ENCODE measurements at places on chromosomes 11 and 22. TPM values are rescaled to one million over a fixed set of nuclear protein-coding genes. Genes with fewer than 3 reads are reported as not detected.

GRCh38 chr11:80562523-80563125, 1121.8 kb upstream of the TENM4 start:
- H3K27ac ChIP-seq = no peak overlapping the region
- H3K4me3 ChIP-seq = no peak overlapping the region
- peaks cover 2% of the 10 kb centered on the region for H3K27me3 ChIP-seq
- no peaks in the 10 kb centered on the region for H3K4me1 ChIP-seq

The ARHGAP42 gene
- 15.1 TPM for total RNA-seq

The MMP26 gene
- total RNA-seq = not detected

DNA sequence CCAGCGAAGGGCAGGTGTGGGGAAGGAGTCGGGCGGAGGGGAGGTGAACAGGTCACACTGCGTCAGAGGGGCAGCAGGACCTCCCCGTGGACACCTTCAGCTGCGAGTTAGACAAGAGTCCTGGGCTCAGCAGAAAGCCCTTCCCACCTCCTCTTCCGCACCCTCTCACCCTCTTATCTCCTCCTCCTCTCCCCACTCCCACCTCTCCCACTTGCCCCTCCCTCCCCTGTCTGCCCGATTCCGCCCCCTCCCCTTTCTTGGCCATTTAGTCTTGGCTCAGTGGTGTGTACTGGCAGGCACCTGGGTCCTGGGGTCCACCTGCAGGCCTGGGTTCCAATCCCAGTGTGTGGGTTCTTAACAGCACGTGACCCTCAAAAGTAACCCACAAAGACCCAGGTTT, 37.2 kb downstream of the CYTH4 start:
- H3K27ac ChIP-seq = no peak overlapping the region
- H3K4me3 ChIP-seq = no peak overlapping the region
- DNase-seq = no peak
- peaks cover 20% of the 10 kb centered on the region for H3K27me3 ChIP-seq
- H3K36me3 ChIP-seq = no peaks in the 10 kb centered on the region
- peaks cover 4% of the 10 kb centered on the region for H3K4me1 ChIP-seq

DNA sequence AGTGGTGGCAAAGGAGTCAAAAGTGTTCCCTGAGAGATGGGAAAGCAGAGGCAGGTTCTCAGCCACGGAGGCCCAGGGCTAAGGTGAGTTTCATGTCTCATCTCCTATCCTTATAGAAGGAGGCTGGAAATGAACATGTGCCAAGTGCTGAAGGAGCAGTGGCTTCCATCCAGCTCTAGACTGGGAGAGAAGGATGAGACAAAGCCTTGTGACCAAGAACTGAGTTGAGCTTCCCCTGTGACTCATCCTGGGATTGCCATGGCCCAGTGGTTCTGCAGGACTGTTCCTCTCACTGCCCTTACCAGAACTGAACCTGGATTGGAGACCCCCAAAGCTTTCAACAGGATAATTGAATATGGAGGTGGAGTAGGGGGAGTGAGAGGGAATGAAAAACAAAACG, 16.7 kb upstream of the OR9Q1 start:
- peaks cover 10% of the 10 kb centered on the region for H3K27me3 ChIP-seq
- H3K4me3 ChIP-seq = no peak overlapping the region
- H3K27ac ChIP-seq = no peak overlapping the region
- no peak for DNase-seq
- H3K36me3 ChIP-seq = no peaks in the 10 kb centered on the region
- no peaks in the 10 kb centered on the region for H3K4me1 ChIP-seq

The HEPHL1 gene
- total RNA-seq = not detected

DNA sequence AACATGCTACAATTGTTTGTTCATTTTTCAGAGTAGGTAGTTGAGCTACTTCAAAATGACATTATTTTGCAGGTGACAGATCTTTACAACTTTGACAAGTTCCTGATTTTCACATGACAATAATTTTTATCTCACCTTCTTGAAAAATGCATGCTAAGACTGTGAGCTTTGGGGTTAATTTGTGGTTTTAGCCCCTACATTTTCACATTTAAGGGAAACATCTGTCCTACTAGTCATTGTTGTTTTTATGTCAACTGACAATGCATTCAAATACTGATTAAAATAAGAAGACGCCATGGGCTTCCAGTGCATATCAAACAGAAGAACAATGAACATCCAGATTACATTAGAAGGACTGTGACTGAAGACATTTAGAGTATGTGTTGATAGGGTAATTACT, 1470.8 kb upstream of the TENM4 start:
- no peak overlapping the region for H3K27ac ChIP-seq
- no peaks in the 10 kb centered on the region for H3K4me1 ChIP-seq
- no peak for DNase-seq
- H3K36me3 ChIP-seq = no peaks in the 10 kb centered on the region
- H3K27me3 ChIP-seq = peaks cover 12% of the 10 kb centered on the region
- H3K4me3 ChIP-seq = no peak overlapping the region

GRCh38 chr22:50303515-50303847, 4.0 kb downstream of the PLXNB2 start:
- no peaks in the 10 kb centered on the region for H3K27me3 ChIP-seq
- H3K36me3 ChIP-seq = no peaks in the 10 kb centered on the region
- no peak overlapping the region for H3K4me3 ChIP-seq
- H3K27ac ChIP-seq = peak overlapping the region; percentile 99

The C1QTNF4 gene
- 0.41 TPM for total RNA-seq

The CNGA4 gene
- total RNA-seq = 0.22 TPM

DNA sequence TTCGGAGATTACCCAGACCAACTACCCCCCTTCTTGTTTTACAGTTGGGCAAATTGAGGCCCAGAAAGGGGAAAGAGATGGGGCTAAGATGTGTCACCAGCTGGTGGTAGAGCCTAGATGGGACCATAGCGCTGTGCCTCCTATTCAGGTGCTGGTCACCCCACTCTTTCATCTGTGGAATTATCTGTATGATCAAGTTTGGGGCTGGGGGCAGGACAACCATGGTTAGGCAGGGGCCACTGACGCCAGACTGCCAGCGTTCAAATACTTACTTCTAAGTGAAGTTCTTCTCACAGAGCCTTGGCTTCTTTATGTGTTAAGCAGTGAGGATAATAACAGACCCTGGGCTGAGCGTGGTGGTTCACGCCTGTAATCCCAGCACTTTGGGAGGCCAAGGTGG, 55.9 kb downstream of the IGLL1 start:
- peaks cover 18% of the 10 kb centered on the region for H3K4me1 ChIP-seq
- peaks cover 3% of the 10 kb centered on the region for H3K36me3 ChIP-seq
- H3K4me3 ChIP-seq = no peak overlapping the region
- DNase-seq = peak; percentile 35
- no peaks in the 10 kb centered on the region for H3K27me3 ChIP-seq
- no peak overlapping the region for H3K27ac ChIP-seq

GRCh38 chr11:35943309-35943708, 553 bp upstream of the LDLRAD3 start:
- H3K4me3 ChIP-seq = peak overlapping the region; percentile 72
- no peak for DNase-seq
- H3K36me3 ChIP-seq = no peaks in the 10 kb centered on the region
- H3K27me3 ChIP-seq = no peaks in the 10 kb centered on the region
- H3K27ac ChIP-seq = peak overlapping the region; percentile 42

DNA sequence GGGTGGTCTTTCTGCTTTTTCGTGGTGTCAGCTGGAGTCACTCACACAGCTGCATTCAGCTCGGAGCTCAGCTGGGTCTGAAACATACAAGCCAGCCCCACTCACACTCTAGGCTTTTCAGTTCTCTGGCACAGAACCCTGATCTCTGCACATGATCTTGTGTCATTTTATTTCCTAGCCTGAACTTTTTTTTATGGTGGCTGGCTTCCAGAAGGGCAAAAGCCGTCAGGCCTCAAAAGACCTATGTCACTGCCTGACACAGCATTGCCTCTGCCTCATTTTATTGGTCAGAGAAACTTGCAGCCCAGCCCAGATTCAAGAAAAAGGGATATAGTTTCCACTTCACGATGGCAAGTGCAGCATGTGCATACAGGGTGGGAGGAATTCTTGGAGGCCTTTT, 117.8 kb downstream of the NTM start:
- peaks cover 7% of the 10 kb centered on the region for H3K27me3 ChIP-seq
- no peak overlapping the region for H3K27ac ChIP-seq
- no peak overlapping the region for H3K4me3 ChIP-seq
- H3K4me1 ChIP-seq = no peaks in the 10 kb centered on the region
- no peak for DNase-seq

DNA sequence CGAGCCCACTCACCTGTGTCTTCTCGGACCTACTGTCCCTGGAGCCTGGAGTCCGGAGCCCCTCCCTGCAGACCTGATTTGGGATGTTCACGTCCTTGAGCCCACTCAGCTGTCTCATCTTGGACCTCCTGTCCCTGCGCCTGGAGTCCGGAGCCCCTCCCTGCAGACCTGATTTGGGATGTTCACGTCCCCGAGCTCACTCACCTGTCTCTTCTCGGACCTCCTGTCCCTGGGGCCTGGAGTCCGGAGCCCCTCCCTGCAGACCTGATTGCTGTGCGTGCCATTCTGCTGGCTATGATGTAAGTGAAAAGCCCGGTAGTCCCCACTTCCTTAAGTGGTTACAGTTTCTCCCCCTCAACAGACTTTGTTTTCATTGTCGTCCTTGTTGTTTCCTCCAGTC, 867.1 kb downstream of the BRD1 start:
- H3K4me3 ChIP-seq = no peak overlapping the region
- H3K27ac ChIP-seq = no peak overlapping the region
- H3K36me3 ChIP-seq = no peaks in the 10 kb centered on the region
- H3K4me1 ChIP-seq = peaks cover 6% of the 10 kb centered on the region

DNA sequence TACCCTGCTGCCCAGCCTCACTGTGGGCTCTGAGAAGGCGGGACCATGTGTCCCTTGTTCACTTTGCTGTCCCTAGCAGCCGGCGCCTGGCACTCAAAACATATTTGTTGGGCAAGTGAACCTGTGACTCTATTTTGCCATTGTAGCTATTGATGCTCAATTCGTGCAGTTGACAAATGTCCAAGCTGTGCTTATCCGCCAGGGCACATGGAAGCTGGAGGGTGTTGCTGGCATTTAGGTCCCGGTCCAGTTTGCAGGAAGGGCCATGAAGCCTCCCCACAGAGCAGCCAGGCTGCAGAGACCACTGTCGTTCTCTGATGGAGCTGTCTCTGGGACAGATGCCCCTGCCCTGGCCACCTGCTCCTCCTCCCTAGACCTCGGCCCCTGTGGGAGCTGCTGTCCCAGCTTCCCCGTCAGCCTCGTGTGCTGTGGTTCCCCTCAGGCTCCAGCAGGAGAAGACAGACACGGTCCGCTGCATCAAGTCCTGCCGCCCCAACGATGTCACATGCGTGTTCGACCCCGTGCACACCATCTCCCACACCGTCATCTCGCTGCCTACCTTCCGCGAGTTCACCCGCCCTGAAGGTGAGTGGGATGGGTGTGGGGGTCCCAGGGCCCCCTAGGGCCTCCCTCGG, 71.5 kb downstream of the FBLN1 start:
- peak; percentile 82 for DNase-seq
- no peak overlapping the region for H3K4me3 ChIP-seq
- H3K27me3 ChIP-seq = no peaks in the 10 kb centered on the region
- H3K27ac ChIP-seq = no peak overlapping the region
- H3K4me1 ChIP-seq = no peaks in the 10 kb centered on the region

DNA sequence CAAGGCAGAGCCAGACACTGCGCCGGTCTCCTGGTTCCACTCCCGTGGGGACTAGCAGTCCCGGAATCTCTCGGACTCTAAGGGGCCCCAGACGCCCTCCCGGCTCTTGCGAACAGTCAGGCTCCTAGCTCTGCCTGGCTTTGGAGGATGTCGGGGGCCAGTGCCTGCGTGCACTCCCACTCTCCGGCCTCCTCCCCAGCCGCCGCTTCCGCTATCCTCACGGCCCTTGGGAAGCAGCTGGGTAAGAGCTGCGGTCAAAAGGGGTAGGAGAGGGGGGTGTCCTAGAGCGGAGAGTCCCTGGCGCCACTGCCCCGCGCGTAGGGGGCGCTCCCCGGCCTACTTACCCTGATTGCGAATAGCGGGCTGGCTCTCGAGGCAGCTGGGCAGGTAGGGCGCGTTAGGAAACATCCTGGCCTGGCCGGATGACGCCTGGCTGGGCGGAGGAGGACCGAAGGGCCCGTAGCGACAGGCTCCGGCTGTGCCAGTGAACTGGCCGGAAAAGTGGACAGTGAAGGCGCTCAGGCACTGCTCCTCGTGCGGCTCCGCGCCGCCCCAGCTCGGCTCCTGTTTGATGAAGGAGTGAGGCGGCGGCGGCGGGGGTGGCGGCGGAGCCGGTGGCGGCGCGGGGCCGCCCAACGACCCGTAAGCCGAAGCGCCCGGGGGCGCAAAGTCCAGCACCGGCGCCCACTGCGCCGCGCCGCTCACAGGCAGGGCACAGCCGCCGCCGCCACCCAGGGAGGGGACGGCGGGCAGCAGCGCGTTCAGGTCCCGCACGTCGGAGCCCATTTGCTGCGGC, 785 bp downstream of the WT1 start:
- H3K27ac ChIP-seq = no peak overlapping the region
- no peak for DNase-seq
- peaks cover 82% of the 10 kb centered on the region for H3K27me3 ChIP-seq
- H3K4me1 ChIP-seq = peaks cover 13% of the 10 kb centered on the region
- peak overlapping the region; percentile 44 for H3K4me3 ChIP-seq

The TMEM184B gene
- total RNA-seq = 117 TPM

DNA sequence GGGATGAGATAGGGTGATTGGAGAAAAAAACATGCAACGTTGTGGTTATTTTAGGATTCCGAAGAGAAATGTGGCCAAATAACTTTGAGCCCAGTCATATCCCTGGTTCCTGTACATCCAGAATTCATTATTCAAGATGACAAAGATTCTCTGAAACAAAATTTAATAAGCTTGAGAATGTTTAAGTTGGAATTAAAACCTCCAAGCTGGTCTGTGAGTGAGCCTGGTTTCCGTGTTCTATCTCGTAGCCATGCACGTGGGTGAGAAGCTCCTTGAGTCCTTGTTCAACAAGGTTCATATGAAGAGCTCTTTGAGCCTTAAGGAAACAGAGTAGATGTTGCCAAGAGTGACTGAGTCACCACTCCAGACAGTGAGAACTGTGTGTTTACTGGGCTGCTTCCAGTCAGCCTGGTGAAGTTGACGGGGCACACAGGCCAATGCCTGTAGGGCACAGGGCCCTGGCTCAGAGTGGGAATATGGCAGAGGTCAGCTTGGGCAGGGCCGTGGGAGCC, 206.5 kb downstream of the NAV2 start:
- no peak for DNase-seq
- no peak overlapping the region for H3K4me3 ChIP-seq

DNA sequence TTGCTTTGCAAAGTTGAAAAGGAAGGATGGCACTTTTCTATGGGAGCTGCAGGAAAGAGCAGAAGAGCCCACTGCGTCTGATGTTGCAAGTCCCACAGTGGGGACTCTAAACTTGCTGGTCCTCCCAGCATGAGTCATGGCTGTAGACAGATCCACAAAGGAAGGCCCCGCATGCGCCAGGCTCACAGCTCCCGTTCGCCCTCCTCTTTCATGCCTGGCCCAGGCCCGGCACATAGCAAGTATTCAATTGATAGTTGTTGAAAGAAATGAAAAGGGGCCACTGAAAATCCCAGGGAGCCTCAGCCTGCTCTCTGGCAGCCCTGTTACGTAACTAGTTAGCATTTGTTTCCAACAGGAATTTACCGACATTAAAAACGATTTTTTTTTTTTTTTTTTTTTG, 18.9 kb downstream of the AP1B1 start:
- H3K36me3 ChIP-seq = no peaks in the 10 kb centered on the region
- no peaks in the 10 kb centered on the region for H3K27me3 ChIP-seq
- peaks cover 20% of the 10 kb centered on the region for H3K4me1 ChIP-seq
- DNase-seq = no peak
- H3K4me3 ChIP-seq = peak overlapping the region; percentile 33

The OR52E2 gene
- not detected for total RNA-seq

The PHF21B gene
- total RNA-seq = 0.54 TPM

- no peak overlapping the region for H3K4me3 ChIP-seq
- H3K4me1 ChIP-seq = no peaks in the 10 kb centered on the region
- no peak overlapping the region for H3K27ac ChIP-seq
- H3K27me3 ChIP-seq = peaks cover 18% of the 10 kb centered on the region
Observed at GRCh38 chr22:49303061-49303735, 524.5 kb downstream of the BRD1 start.

- H3K4me3 ChIP-seq = no peak overlapping the region
- peaks cover 8% of the 10 kb centered on the region for H3K4me1 ChIP-seq
- H3K36me3 ChIP-seq = no peaks in the 10 kb centered on the region
- H3K27ac ChIP-seq = no peak overlapping the region
Observed at GRCh38 chr22:29145321-29146072, 60.2 kb upstream of the EMID1 start.
